ENCODE measurements at places on chromosomes 11 and 22.
A peak's percentile ranks its signal among the peaks of the same experiment; 100 is the strongest.

GRCh38 chr11:102552447-102553194 is 22.1 kb upstream of the MMP7 start:
- DNase-seq = no peak

DNA sequence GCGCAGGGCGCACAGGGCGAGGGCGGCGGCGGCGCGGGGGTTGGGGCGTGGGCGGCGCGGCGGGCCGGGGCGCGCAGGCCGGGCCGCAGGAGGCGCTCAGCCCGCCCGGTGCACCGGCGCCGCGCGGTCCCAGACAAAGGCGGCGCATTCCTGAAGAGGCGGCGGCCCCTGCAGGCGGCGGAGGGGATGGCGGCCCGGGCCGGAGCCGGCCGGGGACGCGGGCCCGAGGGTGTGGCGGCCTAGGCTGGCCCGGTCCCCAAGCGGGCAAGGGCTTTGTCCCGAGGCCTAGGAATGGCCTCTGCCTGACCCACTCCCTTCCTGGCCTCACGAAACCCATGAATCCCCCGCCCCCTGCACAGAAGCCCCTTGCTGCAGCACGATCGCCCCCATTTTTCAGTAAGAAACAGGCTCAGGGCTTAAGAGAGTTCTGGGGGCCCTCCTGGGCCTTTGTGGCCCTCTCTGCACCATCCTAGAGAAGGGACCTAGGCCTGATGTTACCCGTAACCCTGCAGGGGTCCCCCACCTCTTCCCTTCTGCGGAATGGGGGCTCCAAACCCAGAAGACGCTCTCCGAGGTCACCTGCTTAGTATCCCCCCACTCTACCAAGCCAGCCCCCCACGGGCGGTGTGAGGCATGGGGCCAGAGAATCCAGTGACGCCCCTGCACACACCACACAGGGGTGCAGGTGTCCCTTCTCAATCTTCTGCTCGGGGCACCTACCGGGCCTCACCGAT is at the start of gene RTN4R:
Gene RTN4R (minus strand): TSS at position 40 of the 734 bp plus-strand sequence. CDS start 226 bp downstream, outside the sequence.
- no peak for DNase-seq

- no peak for DNase-seq
Observed at GRCh38 chr11:120835601-120836228, 188.2 kb upstream of the TBCEL start.

DNA sequence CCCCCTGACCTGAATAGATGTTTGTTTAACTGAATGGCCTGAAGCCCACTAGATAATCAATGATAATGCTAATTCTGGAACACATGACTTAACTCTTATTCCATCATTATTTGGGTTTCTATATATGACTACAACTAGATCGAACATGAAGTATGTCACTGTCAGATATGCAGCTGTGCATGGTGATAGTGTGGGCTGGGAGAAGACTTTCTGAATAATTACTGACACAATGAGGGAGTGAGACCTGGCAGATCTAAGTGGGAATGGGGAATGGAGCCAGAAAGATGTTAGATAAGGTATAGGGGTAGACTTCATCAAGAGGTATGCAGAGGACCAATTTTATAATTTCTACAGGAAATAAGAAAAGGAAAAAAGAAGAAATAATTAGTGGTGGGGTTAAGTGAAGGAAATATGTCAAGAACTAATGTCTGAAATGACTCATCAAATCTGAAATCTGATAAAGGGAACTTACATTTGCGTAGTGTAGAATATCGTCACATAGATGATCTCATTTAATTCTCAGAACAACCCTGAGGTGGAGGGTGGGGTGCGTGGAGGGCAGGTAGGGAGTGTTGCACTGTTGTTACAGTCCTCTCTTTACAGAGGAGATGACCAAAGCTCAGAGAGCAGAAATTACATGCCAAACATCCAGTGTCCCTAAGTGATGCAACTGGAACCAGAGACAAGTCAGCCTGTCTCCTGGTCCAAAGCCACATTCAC is 68.2 kb upstream of the EED start:
- no peak for DNase-seq

GRCh38 chr11:42825598-42825997 is 486.2 kb upstream of the API5 start:
- no peak for DNase-seq

DNA sequence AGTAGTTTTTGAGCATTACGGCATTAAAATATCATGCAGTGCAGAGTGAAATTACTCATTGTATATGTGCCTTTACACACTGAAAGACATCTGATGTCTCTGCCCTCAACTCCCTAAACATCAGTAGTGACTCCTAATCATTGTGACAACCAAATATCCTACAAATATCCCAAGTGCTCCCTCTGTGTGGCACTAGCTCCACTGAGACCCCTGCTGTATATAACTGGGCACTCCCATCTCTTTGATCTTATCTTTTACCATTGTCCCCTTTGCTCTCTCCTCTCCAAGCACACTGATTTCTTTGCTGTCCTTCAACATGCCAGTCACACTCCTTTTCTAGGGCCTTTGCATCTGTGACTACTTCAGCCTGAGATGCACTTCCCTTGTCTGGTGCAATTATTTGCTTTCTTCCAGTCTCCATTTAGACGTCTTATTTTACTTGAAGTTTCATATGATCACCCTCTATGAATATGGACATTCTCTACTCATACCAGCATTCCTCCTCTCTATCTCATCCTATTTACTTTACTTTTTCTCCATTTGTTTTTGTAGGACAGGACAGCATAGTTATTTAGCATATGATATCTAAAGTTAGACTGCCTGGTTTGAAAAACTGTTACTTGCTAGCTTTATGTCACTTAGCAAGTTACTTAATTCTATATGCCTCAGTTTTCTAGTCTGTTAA is 2.4 kb downstream of the SLC5A12 start:
- no peak for DNase-seq

- DNase-seq = no peak
Observed at GRCh38 chr11:10564696-10565318, 3.7 kb downstream of the LYVE1 start.

DNA sequence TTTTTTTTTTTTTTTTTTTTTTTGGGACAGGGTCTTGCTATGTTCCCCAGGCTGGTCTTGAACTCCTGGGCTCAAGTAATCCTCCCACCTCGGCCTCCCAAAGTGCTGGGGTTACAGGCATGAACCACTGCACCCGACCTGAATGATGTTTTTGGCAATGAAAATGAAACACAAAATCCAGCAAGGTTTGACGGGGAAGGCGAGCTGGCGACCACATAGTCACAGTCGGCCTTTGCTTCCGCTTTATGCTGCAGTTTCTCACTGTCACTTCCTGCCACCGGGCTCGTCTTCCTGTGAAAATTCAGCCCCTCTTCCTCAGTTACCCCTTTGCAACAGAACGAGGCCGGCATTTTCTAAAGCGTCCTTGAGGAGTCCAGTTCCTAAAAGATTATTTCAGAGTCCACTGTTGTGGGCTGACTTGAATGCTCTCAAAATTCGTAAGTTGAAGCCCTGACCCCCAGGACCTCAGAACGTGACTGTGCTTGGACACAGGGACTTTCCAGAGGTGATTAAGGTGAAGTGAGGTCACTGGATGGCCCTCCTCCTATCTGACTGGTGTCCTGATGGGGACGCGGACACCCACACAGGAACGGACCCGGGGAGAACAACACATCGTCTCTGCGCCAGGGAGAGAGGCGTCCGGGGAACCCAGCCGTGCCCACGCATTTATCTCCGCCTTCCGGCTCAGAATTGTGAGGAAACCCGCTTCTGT is 2.9 kb upstream of the BID start:
- no peak for DNase-seq

GRCh38 chr22:41842996-41843970 is 10.4 kb downstream of the SREBF2 start:
- no peak for DNase-seq

GRCh38 chr22:26701323-26701722 is 43.9 kb downstream of the MIAT start:
- DNase-seq = no peak

- no peak for DNase-seq
Observed at GRCh38 chr22:17872471-17872870, 98.2 kb upstream of the BID start.

DNA sequence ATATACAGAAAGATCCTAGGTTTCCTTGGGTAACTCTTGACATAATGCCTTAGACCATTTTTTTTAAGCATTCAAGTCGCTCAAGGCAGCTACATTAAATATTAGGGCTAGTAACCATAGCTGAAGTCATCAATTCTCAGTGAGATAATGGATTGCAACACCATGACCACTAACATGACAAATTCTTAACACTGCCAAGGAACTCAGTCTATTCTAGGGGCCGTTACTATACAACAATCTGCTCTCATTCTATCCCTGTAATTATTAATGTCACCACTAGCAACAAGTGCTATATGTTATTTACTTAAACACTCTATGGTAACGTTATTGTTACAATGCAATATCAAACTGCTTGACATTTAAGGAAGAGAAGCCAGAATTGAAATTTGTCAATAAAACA is 3.2 kb upstream of the STK33 start:
- peak; percentile 56 for DNase-seq

GRCh38 chr11:86692317-86692716 is 19.9 kb upstream of the ME3 start:
- DNase-seq = no peak

GRCh38 chr11:118341815-118342489 is 553 bp downstream of the CD3D start:
- DNase-seq = no peak

GRCh38 chr11:61283613-61284012 is 11.5 kb downstream of the VWCE start:
- no peak for DNase-seq
